Hypothalamus (tissue), 51 donors: ENCODE measurements at places on chromosomes 1 and 21.
A peak's percentile ranks its signal among the peaks of the same experiment; 100 is the strongest.

DNA sequence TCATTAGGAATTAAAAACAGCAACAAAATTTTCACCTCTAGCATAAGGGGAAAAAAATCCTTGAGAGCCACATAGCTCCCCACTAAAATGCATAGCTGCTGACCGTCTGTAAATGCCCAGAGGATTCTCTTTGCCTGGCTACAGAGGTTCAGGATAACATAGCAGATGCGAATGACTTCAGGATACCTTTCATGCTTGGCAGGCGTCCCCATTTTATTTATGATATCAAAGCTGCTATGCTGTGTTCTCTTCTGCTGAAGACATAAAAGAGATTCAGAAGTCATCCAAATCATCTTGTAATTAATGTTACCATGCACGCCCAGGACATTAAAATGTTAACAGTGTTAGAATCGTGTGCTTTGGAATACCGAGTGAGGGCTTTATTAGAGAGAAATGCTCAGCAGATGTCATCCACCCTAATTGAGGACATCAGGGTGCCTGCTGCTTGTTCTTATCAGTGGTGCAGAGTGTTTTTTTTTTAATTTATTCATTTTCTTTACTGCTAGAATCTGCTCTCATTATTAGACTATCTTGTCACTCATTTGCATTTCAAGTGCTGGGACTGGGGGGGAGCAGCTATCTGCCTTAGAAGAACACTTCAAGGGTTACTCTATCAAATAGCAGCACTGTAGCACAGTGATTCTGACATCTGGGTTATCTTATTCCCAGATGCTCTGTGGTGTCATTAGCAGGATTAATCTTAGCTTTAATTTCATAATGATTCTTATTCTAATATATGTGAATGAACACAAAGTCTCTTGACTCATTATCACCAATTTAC is 139.5 kb downstream of the ZNF326 start:
- DNase-seq: no peak

DNA sequence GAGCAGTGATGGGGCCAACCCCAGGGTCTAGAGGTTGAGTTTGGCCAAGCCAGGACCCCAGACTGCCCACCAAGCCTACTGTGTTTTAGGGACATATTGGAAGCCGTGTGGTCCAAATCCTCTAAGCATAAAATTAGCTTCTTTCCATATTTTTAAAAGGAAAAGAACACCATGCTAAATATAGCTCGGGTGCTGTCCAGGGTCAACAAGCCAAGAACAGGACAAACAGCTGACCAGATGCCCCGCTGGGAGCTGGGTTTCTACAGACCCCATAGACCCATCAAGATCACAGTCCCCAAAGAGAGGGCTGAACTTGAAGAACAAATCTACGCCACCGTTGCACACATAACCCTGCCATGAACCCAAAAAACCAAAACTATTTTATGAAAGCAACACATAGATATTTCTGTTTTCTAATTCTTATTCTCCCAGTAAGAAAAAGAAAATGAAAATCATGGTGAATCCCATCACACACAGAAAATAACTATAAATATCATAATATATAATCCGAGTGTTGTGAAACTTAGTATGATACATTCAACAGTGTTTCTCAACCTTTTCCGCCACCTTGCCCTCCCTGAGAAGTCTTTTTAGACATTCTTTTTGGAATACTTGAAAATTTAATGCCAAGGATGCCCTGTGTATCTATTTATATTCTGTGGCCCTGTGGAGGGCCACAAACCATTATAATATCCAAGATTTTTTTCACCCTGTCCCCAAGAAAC is 36.2 kb upstream of the FHAD1 start:
- no peak for DNase-seq

DNA sequence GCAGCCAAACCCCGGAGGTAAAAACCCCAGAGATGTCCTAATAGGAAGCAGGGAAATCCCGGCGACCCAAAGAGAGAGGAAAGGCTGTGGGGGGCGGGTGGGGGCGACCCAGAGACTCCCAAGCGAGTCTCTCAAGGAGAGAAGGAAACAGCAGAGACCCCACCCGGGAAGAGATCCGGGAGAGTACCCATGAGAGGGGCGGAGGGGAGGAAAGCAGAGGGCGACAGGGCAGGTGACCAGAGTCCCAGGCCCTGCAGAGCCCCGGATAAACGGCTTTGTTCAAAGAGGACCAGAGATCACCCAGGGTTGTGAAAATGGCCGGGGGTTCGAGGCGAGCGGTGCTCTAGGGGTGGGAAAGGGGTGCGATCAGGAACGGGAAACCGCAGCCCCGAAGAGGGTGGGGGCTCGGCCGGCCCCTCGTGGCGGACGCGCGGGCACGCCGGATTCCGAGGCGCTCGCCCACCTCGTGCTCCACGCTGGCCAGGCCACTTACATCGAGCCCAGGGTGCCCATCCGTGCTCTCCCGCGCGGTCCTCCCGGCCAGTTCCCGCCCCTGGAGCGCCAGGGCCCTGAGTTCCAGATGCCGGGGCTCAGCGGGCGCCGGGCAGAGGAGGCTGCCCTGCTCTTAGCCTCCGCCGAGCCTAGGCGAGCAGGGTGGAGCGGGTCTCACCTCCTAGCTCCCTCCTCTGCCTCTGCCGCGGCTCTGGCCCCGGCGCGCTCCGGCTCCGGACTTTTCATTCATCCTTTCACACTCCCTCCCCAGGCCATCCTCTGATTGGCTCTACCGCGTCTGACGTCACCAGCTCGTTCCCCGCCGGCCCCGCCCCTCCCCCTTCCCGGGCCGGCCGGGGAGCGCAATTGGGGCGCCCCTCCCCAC is 52.3 kb downstream of the RHBG start:
- peak; percentile 71 for DNase-seq

DNA sequence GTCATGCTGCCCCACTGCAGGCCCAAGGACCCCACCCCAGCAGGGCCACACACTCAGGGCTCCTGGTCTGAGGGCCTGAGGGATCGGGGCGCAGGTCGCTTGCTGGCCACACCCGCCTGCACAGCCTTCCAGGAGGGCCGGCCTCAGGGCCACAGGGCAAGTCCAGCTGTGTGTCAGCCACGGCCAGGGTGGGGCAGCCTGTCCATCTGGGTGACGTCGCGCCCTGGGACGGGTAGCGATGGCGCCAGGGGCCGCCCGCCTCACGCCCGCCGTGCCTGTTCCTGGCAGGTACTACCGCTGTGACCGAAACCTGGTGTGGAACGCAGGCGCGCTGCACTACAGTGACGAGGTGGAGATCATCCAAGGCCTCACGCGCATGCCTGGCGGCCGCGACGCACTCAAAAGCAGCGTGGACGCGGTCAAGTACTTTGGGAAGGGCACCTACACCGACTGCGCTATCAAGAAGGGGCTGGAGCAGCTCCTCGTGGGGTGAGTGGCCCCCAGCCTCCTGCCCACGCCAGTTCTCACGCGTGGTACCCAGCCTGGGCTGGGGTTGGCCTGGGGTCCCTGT is 2.5 kb downstream of the COL6A1 start:
- no peak for DNase-seq

DNA sequence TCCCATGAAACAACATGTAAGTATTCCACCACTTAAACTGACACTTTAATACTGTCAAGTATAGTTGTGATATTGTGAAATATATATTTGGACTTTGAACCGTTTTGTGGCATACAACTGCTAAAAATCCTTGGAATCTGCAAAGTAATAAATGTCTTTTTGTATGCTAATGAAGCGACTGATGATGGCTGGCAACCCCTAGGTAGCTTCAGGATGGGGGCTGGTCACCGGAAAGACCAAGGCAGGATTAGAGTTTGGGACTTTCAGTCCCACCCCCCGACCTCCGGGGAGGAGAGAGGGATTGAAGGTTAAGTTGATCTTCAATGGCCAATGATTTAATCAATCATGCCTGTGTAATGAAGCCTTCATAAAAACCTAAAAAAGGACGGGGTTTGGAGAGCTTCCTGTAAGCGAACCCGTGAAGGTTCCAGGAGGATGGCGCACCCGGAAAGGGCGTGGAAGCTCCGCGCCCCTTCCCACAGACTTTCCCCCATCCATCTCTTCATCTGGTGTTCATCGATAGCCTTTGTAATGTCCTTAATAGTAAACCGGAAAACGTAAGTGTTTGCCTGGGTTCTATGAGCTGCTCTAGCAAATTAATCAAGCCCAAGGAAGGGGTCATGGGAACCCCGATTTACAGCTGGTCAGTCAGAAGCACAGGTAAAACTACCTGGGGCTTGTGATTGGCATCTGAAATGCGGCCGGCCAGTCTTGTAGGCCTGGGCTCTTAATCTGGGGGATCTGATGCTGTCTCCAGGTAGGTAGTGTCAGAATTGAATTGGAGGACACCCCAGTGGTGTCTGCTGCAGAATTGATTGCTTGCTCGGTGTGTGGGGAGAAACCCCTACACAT is 1.8 kb upstream of the ZNF281 start:
- no peak for DNase-seq

- no peak for DNase-seq
These were observed 13.7 kb downstream of the GGPS1 start for GRCh38 chr1:235342039-235342438.

DNA sequence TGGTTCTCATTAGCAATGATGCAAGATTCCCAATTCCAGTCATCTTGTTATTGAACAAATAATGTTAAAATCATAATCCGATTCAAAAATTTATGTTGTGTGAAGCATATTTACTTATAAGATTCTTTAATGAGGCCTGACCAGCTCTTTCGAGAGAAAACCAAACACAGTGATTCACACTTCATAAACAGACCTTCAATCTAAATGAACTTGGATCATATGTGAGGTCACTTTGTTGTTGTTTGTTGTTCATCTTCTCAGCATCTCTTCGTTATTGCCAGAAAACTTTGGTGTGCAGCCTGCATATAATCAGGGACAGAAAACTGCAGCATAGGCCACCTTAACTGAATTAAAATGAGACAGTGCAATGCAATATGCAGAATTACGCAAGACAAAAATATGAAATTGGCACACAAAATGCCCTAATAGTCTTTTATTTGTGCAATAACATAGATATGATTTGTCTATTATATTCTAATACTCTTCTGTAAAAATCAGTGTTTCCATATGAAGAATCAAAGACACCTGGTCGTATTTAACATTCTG is 30.1 kb downstream of the NCAM2 start:
- no peak for DNase-seq

DNA sequence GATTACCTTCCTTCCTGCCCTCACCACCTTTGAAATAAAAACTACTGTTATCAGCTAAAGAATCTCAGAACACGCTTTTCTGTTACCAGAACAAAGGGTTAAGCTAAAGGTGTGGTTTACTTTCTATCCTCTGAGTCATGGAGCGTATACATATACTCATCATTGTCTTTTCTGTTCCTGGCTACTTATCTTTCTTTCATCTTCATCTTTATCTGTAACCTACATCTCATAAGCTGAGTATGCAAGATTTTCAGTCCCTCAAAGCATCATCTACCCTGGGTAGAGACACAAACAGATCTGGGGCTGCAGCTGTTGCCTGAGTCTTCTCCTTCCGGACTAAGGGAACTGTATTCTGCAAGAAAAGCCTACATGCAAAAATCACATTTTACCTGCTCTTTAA is 75.6 kb downstream of the LMO4 start:
- DNase-seq: no peak

GRCh38 chr1:208524925-208525324 is 280.7 kb upstream of the PLXNA2 start:
- no peak for DNase-seq

- DNase-seq: no peak
These were observed 126.6 kb downstream of the RUNX1 start for GRCh38 chr21:34922479-34922878.

- no peak for DNase-seq
These were observed 102.3 kb downstream of the PDE4B start for GRCh38 chr1:65894738-65895605.

DNA sequence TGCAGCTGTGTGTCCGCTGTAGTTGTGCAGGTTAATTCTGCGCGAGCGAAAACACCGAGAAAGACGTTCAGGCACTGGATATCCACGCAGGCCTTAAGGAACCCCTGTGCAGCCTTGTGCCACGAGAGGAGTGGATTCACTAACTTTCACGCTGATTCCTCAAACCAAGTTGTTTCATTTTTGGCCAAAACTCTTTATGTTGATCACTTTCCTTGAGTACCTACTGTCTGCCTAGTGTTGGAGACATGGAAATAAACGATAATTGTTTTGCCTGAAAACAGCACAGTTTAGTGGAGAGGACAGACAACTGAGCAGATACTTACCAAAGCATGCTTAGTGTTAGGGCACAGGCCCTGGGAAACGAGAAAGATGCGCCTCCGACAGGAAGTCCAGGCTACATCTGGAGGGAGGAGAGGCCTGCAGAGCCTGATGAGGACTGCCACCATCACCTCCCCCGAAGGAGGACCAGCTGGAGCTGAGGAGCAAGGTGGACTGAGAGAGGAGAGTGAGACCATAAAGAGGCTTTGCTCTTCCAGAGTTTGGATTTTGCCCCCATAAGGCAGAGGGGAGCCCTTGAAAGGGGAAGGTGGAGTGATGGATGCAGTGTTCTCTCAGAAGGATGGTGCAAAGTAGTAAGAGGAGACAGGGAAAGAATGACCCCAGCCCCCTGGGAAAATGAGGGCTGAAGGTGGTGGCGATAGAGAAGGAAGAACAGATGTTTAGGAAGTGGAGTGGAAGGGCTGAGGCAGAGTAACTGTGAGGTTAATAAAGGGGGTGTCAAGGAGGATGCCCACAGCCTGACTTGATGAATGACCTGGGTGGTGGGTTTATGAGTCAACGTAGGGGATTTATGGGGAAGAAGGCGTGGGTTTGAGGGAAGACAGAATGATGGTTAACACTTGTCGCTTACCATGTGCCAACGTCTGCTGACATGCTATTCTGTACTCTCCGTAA is 956 bp upstream of the SCAF4 start:
- DNase-seq: no peak

GRCh38 chr1:159941591-159942560 is 3.5 kb downstream of the IGSF9 start:
- no peak for DNase-seq

DNA sequence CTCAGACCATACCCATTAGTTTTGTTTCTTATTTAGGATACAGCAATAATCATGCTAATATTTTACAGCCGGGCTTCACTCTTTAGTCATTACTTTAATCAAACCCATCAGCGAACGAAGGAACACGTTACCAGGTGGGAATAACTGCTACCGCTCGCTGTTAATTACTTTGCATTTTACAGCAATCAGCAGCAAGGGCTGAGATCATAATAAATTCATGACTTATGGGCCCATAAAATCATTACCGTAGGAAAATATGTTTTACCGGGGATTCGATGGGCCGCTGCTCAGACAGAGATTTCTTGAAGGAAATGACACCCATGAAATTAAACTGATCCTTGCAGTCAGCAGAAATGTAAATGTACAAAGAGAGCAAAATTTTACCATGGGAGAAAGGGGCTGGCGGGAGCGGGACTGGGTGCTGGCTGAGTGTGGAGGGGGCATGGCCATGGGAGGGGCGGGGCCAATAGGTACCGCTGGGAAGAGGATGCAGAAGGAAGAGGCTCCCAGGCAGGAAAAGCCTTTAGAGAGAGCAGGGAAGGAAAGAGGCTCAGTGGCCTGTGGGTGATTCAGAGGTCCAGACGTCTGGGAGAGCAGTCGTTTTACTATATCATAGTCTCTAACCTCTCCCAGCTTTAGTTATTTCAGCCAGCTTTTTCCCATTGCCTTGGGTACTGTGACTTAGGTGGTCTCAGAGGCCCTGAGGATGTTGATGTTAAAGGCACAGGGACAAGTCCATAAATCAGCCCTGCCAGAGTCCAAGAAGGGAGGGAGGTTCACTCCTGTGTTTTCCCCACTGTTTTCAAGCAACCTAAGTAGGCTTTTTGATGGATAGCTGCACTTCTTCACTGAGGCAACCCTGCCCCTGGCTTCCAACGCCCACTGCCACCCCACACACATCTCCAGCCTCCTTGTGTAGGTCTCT is 258.9 kb downstream of the SEC16B start:
- no peak for DNase-seq

GRCh38 chr1:176996456-176997090 is 167.9 kb downstream of the ASTN1 start:
- DNase-seq: peak; percentile 12
